Right forelimb (tissue), 1 donor: ENCODE measurements at places on chromosomes 12 and 14.
A peak's percentile ranks its signal among the peaks of the same experiment; 100 is the strongest.

DNA sequence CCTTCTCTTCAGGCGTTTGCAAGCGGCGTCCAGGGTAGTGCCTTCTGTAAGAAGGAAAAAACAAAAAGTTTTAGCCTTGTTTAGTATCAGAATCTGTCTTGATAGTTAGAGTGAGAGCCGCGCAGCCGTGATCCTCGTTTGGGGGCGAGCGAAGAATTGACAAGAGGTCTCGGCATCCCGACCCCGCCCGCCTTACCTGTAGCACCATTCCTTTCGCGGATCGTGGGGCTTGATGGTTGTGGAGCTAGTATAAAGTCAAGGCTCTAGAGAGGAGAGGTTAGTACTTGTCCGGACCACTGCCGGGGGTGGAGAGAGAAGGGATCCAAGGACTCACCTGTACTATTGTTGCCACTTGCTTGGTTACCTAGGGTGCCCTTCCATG lies 494 bp downstream of the TMTC3 start:
- no peak for DNase-seq

GRCh38 chr14:101191721-101192660 lies 288.5 kb upstream of the RTL1 start:
- peak; percentile 27 for DNase-seq

- DNase-seq = no peak
Measured at GRCh38 chr14:58899317-58899713, 261.6 kb downstream of the DACT1 start.

- no peak for DNase-seq
Measured at GRCh38 chr14:50106178-50106577, 10.2 kb downstream of the VCPKMT start.
